Mammary epithelial cell (primary cell): ENCODE measurements at places on chromosomes 12 and 14. TPM values are rescaled to one million over a fixed set of nuclear protein-coding genes. Genes with fewer than 3 reads are reported as not detected.

DNA sequence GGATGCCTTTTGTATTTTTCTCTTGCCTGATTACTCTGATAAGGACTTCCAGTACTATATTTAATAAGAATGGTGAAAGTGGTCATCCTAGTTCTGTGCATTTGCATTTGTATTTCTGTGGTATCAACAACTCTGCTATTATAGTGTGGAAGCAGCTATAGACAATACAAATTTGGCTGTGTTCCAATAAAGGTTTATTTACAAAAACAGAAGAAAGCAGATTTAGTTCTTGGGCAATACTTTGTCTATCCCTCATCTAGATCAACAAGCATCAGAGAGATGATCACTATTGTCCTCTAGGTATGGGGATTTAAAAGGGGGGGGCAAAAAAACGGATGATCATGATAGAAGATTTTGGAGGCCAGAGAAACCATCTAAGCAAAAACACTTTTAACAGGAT, 19.1 kb upstream of the BTG1 start:
- no peak for DNase-seq

GRCh38 chr12:52059582-52060497, 8.6 kb downstream of the NR4A1 start:
- no peak for DNase-seq

GRCh38 chr14:93481758-93482157, 51.0 kb downstream of the UNC79 start:
- DNase-seq: no peak

- no peak for DNase-seq
Measured at GRCh38 chr14:105494606-105494929, 3.5 kb downstream of the TEDC1 start.

- no peak for DNase-seq
Measured at GRCh38 chr12:48021485-48022179, 17.4 kb upstream of the COL2A1 start.

- no peak for DNase-seq
Measured at GRCh38 chr14:33709711-33710110, 241.2 kb downstream of the EGLN3 start.

- no peak for DNase-seq
Measured at GRCh38 chr12:130179621-130180020, 17.4 kb downstream of the FZD10 start.

DNA sequence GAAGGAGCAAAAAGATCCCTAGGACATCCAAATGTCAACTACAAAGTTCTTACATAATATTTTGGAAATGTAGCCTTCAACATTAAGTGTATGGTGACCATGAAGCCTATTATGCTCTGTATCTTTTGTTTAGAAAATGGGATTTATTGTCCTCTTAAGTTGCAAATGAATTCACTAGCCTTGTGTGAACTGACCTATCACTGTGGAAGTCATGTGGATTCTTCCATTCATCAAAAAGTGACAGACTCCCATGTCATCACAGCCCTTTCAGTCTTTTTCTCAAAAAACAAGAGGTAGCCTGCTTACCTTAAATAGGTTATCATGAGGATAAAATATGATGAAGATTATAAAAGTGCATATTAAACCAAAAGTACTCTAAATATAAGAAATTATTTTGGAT, 179.9 kb downstream of the GRIP1 start:
- DNase-seq: no peak

- DNase-seq: no peak
Measured at GRCh38 chr14:47390831-47391504, 284.4 kb downstream of the MDGA2 start.

GRCh38 chr12:23893611-23894010, 55.9 kb downstream of the SOX5 start:
- DNase-seq: no peak

DNA sequence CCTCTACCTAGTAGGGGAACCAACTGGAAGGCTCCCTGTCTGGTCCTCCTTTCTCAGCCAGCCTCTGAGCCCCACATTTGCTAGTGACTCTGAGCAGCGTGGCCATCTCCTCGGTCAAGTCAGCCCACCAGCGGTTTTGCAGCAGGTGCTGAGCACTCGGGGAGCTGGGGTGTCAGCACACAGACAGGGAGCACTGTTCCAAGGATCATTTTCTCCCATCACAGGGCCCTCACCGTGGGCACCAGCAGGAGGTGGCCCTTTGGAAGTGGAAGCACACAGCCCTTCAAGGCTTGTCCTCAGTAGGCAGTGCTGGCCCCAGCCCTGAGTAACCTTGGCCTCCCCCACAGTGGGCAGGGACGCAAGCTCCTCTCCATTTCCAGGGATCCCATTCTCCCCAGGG, 24.1 kb upstream of the EML1 start:
- no peak for DNase-seq

DNA sequence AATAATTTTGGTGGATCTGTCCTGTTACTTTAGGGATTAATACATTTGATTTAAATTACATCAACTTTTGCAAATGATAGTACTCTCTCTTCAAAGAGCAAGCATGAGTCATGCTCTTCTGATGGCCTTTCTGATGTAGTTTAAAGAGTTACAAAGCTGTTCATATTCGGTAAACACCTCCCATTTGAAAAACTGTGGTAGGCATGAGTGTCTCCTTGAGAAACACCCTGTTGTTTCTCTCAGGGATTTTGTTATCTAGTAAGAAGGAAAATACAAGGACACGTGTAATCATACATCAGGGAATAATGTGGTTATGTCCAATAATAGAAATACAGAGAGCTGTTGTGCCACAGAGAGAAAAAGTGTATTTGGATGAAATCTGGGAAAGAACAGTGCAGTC, 53.3 kb upstream of the E2F7 start:
- DNase-seq: no peak

DNA sequence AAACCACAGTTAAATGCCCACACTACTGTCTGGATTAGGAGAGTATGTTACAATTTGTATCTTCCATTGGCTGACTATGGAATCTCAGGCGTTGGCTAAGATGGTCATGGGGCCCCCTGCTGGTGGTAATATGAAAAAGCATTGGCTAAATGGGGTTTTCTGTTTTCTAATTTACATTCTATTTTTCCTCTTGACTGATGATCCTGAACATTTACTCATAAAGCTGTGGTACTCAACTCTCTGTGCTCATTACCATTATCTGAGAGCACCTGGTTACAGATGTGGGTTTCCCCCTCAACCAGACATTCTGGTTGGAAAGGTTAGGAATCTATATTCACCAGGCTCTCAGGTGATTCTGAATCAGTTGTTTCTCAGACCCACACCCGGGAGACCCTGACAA, 64.8 kb downstream of the WSCD2 start:
- no peak for DNase-seq

- DNase-seq: no peak
Measured at GRCh38 chr12:76201316-76201715, 116.8 kb upstream of the NAP1L1 start.

GRCh38 chr14:105118646-105119407, 49.7 kb downstream of the JAG2 start:
- peak; percentile 77 for DNase-seq

DNA sequence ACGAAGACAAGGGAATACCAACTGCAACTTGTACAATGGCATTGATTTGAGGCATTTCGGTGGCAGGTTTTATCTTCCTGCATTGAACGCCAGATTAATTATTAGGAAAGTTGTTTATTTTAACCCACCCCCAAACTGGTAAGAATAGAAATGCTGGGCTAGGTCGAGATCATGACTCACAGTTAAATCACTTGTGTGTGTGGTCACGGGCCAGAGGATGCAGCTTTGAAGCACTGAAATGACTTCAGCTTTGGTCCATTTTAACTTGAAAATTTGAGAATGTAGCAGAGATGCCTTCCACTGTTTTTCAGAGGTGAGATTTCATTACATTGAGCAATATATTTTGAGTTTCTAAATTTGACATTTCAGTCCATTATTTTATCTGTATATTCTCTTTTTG, 23.6 kb upstream of the KCNH3 start:
- DNase-seq: peak; percentile 73

DNA sequence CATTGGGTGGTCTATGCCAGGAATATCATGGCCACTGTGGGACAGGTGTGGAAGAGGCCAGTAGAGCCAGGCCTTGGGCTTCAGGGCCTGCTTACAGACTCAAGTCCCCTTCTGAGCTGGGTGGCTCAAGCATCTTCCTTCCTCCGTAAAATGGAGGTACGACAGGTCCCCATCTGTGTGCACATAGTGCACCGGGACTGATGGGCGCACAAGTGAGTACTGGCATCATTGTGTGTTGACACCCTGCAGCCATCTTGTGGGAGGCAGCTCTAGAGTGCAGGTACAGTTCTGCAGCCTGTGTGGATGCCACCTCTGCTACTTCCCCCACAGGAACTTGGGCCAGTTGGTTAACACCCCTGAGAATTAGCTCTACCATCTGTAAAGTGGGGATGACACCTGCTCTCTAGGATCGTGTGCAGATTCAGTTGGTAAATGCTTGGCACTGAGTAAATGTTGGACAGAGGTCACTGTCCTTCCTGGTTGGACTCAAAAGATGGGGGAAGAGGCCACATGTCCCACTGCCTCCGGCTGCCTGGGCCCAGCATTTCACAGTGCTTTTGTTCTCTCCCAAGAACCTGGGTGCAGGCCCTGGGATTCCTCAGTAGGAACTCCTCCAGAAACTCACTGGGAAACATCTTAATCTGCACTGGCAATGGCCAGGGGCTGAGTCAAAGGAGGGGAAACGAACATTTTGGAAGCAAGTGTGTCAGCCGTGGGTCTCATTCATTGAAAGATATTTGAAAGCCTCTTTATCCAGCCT, 70.6 kb downstream of the C14orf132 start:
- DNase-seq: no peak

DNA sequence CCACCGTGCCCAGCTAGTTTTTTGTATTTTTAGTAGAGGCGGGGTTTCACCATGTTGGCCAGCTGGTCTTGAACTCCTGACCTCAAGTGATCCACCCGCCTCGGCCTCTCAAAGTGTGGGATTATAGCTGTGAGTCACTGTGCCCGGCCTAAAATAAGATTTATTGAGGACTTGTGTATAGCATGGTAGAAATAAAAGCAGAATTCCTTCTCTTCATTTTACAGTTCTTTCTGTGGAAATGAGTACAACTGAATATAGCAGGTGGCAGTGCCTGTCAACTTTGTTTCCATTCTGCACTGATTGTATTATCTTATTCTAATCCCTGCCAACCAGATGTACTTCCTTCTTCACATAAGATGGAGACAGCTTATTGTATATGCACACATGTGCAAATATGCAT, 41.0 kb downstream of the DIP2B start:
- no peak for DNase-seq

GRCh38 chr12:5500331-5500659, 68.4 kb downstream of the NTF3 start:
- no peak for DNase-seq

Gene VDR
- 89.5 TPM for total RNA-seq

Gene GUCY2C
- not detected for total RNA-seq

Gene CLEC2A
- not detected for total RNA-seq

Gene TMTC1
- total RNA-seq: 106 TPM

Gene SSTR1
- total RNA-seq: not detected in 2 replicates

Gene TAS2R42
- not detected for total RNA-seq

Gene FLRT2
- 92.3 and 172 TPM in 2 replicates for total RNA-seq

Gene LRRK2
- 0.24 and 0.28 TPM in 2 replicates for total RNA-seq

Gene PRIM1
- total RNA-seq: 3.8 and 16.1 TPM in 2 replicates

Gene SRSF9
- total RNA-seq: 205 and 214 TPM in 2 replicates

Gene CD163
- total RNA-seq: 0.17 TPM

Gene C14orf132
- total RNA-seq: 2.5 and 3.2 TPM in 2 replicates

Gene MYRFL
- total RNA-seq: 0.17 TPM

Gene AQP6
- total RNA-seq: not detected

Gene ZNF664
- total RNA-seq: 56.2 TPM

Gene MAP3K9
- total RNA-seq: 24.3 TPM

Gene DYNC1H1
- 557 TPM for total RNA-seq

Gene HNRNPC
- 576 and 737 TPM in 2 replicates for total RNA-seq

Gene TSPAN8
- not detected for total RNA-seq

Gene KRT75
- total RNA-seq: 26.5 TPM

Gene C12orf56
- 0.26 and 0.59 TPM in 2 replicates for total RNA-seq
